Stimulated activated CD4-positive, alpha-beta T cell treated with anti-CD3 and anti-CD28 coated beads, TNF-alpha, amount 100 ng/mL, for 1 hour (primary cell): ENCODE measurements at places on chromosomes 13 and 19.

GRCh38 chr19:20664901-20665781, 3.8 kb upstream of the ZNF626 start:
- DNase-seq, result no peak

DNA sequence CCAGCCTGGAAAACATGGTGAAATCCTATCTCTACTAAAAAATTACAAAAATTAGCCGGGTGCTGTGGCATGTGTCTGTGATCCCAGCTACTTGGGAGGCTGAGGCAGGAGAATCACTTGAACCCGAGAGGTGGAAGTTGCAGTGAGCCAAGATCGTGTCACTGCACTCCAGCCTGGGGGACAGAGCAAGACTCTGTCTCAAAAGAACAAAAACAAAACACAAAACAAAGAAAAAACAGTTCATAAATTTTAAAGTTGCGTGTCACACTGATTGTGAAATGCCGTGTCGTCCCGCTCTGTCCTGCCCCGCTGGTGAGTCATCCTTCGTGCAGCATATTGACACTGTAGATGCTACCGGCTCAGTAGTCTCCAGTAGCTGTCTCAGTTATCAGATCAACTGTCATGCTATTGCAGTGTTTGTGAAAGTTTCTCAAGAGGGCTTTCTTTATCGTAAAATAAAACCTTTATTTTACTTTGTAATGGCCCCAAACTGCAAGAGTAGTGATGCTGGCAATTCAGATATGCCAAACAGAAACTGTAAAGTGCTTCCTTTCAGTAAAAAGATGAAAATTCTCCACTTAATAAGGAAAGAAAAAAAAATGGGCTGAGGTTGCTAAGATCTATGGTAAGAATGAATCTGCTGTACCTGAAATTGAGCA, 36.4 kb upstream of the IGFL1 start:
- DNase-seq, result no peak

DNA sequence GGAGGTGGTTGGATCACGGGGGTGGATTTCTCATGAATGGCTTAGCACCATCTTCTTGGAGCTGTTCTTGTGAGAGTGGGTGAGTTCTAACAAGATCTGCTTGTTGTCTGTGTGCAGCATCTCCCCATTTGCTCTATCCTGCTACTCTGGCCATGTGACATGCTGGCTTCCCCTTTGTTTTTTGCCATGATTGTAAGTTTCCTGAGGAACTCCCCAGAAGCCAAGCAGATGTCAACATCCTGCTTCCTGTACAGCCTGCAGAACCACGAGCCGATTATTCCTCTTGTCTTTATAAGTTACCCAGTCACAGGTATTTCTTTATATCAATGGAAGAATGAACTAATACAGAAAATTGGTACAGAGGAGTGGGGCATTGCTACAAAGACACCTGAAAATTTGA, 2.3 kb upstream of the SIGLEC12 start:
- DNase-seq, result no peak

DNA sequence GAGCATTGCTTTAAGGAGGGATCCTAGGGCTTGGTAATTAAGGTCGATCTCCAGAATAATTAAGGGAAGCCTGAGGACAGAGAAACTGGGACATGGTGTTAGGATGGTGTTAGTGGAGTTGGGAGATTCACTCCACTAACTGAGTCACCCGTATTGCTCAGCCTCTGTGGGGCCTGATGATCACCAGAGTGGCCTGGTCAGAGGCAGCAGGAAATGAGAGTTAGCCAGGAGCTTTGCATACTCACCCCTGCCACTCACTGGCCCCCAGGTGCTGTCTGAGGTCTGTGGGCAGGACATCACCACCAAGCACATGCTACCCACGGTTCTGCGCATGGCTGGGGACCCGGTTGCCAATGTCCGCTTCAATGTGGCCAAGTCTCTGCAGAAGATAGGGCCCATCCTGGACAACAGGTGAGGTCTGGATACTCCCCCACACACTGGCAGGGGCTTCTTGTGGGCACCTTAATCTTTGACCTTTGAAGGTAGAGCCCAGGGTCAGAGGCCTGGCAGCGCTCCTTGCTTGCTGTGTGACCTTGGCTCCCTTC, 32.1 kb downstream of the PPP2R1A start:
- no peak for DNase-seq

- peak; percentile 2 for DNase-seq
Measured at GRCh38 chr13:33610438-33611120, 207.4 kb upstream of the RFC3 start.

DNA sequence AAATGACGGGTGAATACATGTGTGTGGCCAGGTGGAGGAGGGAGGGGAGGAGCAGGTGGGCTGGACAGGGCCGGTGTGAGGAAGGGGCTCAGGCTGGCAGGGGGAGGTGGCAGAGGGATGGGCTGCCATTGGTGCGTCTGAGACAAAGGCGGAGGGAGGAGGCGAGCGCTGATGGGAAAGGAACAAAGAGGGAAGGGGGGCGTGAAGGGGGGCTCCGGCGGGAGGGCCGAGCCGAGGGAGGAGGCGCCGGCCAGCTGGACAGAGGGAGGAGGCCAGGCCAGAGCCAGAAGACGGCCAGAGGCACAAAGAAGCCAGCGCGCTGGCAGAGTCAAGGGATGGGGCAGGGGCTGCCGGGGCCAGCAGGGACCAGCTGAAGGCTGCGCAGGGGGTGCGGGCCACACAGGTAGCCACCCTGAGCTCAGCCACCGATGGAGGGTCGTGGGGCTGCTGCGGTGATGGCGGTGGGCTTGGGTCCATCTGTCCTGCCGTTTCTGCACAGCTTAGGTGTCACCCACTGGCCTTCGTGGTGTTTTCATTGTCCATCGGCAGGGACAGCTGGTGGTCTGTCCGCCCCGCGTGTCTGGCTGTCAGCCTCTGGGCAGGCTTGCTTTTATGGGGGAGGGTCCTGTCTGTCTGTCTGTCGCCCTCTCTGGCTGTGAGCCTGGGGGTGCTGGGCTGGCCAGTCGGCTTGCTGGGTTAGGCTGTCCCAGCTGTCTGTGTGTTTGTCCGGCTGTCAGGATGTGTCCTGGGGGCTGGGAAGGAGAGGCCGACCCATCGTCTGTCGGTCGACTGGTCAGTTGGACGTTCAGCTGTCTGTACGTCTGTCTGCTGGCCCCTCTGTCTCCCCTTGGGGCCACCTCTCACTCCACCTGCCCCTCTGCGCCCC, 2.2 kb downstream of the APC2 start:
- DNase-seq, result no peak

DNA sequence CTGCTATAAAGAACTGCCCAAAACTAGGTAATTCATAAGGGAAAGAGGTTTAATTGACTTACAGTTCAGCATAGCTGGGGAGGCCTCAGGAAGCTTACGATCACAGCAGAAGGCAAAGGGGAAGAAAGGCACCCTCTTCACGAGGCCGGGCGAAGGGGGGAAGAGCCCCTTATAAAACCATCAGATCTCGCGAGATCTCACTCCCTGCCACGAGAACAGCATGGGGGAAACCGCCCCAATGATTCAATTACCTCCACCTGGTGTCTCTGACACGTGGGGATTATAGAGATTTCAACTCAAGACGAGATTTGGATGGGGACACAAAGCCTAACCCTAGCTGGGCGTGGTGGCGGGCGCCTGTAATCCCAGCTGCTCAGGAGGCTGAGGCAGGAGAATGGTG, 42.8 kb downstream of the SLC6A16 start:
- no peak for DNase-seq

DNA sequence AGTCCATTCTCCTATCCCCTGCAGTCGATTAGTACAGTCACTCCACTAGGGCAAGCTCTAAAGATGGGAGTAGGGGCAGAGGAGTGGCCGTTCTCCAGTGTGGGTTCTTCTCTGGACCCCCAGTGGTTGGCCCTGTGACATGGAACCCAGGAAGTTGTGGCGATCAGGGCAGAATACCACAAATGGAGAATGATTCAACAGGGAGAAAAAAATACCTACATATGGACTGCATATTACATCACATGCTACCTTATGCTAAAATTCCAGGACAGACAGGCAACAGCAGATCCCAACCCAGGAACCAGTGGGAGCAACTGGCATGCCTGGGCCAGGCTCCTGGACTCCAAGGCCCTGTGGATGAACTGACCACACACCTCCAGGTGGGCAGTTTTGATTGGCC, 20.4 kb downstream of the POU2F2 start:
- DNase-seq, result no peak

GRCh38 chr19:54388802-54389139, 24.0 kb upstream of the LAIR1 start:
- DNase-seq, result no peak

DNA sequence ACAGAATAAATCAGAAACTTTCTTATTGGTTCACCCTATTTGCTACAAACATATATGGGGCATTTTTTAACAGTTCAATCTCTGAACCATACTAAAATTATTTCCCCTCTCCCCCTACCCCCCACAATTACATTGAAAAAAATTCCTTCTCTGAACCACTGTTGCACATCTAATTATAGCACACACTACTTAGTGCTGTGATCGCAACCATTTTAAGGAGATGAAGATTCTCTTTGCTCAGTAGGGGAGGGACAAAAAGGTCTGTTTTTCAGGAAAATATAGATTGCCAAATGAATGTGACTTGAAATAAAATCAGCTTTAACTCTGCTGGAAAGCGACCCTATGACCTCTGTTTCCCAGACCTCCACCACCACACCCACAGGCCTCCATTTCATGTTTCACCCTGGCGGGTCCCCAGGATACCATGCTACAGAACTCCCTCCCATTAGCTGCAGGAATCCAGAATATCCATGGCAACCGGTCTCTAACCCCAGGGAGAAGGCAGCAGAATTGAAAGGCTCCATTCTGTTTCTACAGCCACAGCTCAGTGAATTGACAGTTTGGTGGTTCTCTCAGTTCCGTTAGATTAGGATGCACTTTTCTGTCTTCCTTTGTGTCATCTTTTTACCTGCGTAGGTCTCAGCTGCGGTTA, 286.3 kb downstream of the TBC1D4 start:
- no peak for DNase-seq

DNA sequence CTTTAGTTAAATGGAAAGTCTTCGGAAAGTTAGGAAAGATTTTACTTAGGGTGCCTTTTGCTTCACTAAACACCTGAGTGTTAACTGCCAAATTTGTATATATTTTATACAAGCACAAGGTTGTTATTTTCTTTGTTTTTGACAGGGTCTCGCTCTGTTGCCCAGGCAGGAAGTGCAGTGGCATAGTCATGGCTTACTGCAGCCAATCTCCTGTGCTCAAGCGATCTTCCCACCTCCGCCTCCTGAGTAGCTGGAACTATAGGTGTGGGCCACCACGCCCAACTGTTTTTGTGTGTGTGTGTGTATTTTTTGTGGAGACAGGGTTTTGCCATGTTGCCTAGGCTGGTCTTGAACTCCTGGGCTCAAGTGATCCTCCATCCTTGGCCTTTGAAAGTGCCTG, 16.2 kb downstream of the KCTD4 start:
- DNase-seq, result no peak

DNA sequence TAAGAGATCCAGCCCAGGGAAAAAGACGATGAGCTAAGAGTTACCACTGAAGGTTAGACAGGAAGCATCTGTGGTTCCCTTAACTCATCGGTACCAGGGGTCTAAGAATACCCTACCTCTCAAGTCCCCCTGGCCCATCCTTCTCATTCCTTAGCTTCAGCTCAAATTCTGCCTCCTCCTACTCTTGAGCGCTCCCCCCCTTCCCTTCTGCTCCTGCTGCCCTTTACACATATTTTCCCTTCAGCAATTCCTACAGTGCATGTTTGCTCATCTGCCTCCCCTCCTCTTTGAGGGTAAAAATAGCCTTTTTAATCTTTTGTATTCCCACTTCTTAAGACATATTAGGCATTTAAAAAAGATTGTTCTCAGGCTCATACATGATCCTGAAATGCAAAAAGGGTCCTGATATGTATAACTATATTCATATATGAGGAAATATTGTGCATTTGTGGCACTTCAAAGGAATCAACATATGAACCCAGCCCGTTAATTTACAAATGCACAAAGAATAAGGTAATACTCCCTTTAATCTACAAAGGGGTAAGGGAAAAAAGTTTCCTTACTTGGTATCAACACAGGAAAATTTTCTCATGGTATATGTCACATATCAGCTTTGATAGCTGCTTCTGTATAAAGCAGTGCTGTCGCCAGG, 33.1 kb downstream of the LNX2 start:
- DNase-seq, result no peak

DNA sequence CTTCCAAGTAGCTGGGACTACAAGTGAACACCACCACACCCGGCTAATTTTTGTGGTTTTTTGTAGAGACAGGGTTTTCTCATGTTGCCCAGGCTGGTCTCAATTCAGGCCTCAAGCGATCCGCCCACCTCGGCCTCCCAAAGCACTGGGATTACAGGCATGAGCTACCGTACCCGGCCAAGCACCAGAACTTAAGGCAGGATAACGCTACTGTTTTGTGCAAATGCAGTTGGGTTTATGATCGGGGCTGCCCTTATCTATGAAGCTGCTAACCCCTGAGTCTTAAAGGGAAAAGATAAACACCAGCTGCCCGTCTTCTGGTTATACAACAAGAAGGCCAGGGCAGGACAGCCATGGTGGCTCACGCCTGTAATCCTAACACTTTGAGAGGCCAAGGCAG, 12.6 kb upstream of the TM6SF2 start:
- no peak for DNase-seq

GRCh38 chr13:78680115-78680561, 21.2 kb upstream of the OBI1 start:
- DNase-seq, result no peak

- no peak for DNase-seq
Measured at GRCh38 chr13:23488442-23488841, 54.9 kb upstream of the SACS start.

DNA sequence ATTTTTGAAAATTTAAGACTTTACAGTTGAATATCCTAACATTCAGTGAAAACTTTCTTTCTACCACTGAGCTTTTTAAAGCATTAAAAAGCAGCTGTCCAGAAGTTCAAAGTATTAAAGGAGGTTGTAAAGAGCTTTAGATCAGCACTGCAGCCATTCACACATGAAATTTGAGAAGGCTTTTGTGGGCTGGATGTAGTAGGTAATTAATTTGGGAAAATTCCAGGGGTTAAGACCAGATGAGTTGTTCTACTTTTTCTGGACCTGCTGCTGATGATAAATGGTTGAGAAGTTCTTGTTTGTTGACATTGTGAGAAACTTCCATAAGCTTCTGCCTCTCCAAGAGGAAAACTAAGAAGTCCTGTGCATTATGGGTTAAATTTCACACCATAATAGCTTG, 1779.6 kb upstream of the PRR20A start:
- no peak for DNase-seq

- no peak for DNase-seq
Measured at GRCh38 chr19:28446511-28446910, 766.4 kb downstream of the UQCRFS1 start.

GRCh38 chr19:51824281-51825005, 29.5 kb downstream of the FPR3 start:
- no peak for DNase-seq

GRCh38 chr13:65336916-65337315, 1893.2 kb downstream of the PCDH9 start:
- DNase-seq, result no peak

DNA sequence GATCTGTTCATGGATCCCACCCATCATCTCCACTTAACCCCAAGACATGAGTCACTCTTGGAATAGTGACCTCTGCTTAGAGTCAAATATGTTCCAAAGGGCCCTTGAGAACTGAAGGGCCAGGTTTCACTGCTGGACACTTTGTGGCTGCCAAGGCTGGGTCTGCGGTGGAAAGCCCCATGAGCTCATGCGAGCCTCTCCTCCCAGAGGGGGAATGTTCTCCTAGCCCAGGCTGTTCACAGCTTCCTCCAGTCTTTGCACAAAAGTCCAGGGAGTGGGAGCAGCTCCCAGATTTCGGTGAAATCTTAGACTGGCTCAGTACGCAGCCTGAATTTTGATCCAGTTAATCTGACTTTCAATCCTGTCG, 732 bp upstream of the DCLK1 start:
- no peak for DNase-seq
